ENCODE measurements at places on chromosomes 7 and 10.

- DNase-seq = no peak
Measured at GRCh38 chr10:100374200-100374655, 27.2 kb downstream of the SCD start.

DNA sequence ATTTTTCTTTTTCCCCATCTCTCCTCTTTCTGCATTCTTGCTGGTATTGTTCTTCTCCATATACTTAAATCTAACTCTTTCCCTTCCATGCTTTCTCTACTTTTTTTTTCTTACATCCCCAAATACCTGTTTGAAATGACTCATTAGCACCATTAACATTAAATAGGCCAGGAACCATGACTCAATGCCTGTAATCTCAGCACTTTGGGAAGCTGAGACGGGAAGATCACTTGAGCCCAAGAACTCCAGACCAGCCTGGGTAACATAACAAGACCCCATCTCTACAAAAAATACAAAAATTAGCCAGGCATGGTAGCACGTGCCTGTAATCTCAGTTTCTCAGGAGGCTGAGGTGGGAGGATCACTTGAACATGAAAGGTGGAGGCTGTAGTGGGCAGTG, 1026.8 kb downstream of the GATA3 start:
- no peak for DNase-seq

DNA sequence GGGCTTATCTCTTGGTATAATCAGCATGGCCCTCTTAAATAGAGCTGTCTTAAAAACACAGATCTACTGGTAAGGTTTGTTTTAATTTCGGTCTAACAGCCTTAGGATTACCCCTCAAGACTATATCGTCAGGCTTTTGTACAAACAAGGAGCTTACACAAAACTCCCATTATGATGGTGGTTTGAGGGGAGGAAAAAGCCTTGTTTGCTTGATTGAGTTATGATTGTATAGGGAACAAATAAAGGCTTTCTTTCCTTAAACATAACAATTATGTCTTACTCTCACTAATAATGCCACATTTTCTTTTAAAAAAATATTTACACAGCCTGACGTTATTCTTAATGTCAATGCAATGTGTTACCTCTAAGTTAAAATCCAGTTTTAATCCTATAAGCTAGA, 188.8 kb upstream of the TCF7L2 start:
- DNase-seq = no peak

- DNase-seq = no peak
Measured at GRCh38 chr10:57098146-57098545, 737.1 kb upstream of the ZWINT start.

DNA sequence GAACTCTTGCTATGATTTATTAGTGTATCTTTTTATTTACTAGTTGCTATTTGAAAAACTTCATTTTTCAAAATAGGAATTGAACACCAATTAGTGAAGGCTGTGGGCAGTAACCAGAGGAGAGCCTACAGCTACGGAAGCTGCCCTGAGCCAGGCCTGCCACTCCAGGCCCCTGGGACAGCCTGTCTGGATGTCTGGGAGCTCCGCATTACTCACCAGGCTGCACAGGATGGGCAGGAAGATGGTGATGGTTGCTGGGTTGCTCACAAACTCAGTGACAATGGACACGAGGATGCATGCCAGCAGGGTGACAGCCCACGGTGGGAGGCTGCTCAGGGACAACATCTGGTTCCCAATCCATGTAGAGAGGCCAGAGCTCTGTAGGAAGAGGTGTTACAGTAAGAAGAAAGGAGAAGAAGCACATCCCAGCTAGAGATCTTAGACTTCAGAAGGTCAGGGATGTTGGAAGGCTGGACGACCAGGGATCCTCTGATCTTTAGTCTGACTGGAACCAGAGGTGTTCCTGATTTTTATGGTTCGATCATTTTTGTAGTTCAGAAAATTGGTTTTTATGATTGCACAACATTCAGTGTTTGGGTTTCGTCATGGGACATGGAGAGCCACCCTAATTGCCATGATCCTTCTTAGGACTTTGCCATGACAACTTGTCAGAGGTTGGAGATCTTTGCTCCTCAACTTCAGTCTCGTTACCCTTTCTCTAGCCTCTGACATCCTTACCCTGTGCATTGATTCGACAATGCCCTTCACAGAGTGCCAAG, 23.2 kb downstream of the STMP1 start:
- DNase-seq = no peak

- no peak for DNase-seq
Measured at GRCh38 chr7:41559426-41559825, 143.5 kb downstream of the INHBA start.

DNA sequence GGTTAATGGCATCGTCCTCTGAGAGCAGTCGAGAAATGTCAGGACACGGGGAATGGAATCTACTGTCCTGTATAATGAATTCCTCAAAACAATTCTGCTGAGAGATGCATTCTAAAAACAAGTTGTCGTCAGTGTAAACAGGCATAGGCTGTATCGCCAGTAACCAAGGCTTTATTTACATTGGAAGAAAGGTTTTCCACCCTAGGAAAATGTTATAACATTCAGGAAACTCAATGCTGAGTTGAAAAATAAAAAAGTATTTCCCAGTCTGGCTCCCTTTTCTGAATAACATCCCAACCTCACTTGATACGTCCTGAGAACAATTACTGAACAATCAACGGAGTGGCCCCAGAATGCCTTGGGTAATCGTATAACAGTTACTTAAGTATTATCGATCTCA, 79.6 kb upstream of the UCN3 start:
- no peak for DNase-seq

GRCh38 chr10:75347186-75347585, 54.4 kb downstream of the ZNF503 start:
- no peak for DNase-seq

DNA sequence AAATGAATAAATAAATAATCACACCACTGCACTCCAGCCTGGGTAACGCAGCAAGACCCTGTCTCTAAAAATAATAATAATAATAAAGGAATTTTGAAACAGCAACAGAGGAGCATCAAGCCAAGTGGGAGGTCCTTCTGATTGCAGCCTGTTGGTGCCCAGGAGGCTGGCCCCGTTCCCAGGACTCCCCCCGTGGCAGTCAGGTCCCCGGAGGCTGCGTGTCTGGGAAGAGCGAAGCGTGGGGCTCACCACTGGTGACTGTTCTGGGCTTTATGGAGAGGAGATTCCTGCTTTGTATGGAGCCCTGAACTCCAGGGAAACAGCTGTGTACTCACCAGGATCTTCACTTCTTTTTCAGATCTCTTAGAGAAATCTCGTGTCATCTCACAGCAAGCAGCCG, 19.3 kb upstream of the MYH16 start:
- DNase-seq = no peak

DNA sequence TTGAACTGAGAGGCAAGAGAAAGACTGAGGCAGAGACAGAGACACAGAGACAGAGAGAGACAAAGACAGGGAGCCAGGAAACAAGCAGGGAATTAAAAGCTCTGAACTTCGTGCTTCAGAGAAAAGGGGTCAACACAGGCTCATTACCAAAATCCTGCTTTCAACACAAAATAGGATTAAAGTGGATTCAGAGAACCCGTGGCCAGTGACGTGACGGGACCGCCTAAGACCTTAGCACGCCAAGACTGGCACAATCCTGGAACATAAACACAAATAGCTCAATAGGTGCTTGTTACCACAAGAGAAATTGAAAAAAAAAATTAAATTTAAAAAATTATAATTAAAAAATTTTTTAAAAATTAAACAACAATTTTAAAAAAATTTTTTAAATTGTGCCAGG, 21.5 kb downstream of the ASB13 start:
- DNase-seq = no peak

- DNase-seq = no peak
Measured at GRCh38 chr7:80294346-80294745, 159.7 kb downstream of the GNAI1 start.

- DNase-seq = peak; percentile 80
Measured at GRCh38 chr7:29563590-29564495, at the start of gene PRR15. TSS of gene PRR15 (plus strand) at chr7:29563835. CDS start at chr7:29566330, 2,495 bp downstream.

GRCh38 chr10:117471344-117471874, 71.1 kb upstream of the EMX2 start:
- no peak for DNase-seq

GRCh38 chr7:96202102-96202501, 119.8 kb downstream of the SLC25A13 start:
- DNase-seq = no peak

GRCh38 chr10:50951365-50951764, 65.9 kb upstream of the A1CF start:
- DNase-seq = no peak

GRCh38 chr10:6406220-6407033, 173.6 kb downstream of the PRKCQ start:
- peak; percentile 39 for DNase-seq

DNA sequence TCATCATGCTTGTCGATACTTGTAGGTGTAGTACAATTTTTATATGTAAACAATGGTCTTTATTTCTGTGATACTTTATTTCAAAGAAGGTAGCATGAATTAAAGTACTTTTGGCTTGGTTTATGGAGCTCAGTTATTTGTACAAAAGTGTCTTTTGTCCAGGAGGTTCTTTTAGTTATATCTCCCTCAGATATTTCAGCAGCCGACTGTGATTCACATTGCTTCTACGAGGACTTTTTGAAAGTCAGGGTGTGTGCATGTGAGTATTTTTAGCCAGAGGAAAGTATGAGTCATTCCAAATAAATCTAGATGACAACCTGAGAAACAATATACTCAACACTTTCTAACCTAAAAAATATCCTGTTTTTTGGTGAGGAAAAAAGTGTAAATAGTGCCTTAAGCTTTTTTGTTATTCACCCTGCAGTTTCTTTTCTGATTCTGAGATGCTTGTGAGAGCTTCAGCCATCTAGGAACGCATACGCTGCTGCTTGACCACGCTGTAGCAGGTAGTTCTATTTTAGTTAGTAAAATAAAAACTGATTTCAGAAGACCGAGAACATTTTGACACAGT, 595 bp upstream of the SUN1 start:
- DNase-seq = no peak

- DNase-seq = no peak
Measured at GRCh38 chr10:85600744-85601081, 765.9 kb downstream of the GRID1 start.

GRCh38 chr7:93202594-93203250, 23.5 kb downstream of the HEPACAM2 start:
- DNase-seq = no peak

GRCh38 chr10:103706047-103706446, 149.3 kb downstream of the SH3PXD2A start:
- DNase-seq = no peak

- no peak for DNase-seq
Measured at GRCh38 chr10:45386657-45387056, 12.6 kb downstream of the ALOX5 start.

GRCh38 chr10:129958629-129959543, 5.2 kb downstream of the EBF3 start:
- no peak for DNase-seq

- no peak for DNase-seq
Measured at GRCh38 chr10:7492660-7493046, 81.8 kb upstream of the SFMBT2 start.

DNA sequence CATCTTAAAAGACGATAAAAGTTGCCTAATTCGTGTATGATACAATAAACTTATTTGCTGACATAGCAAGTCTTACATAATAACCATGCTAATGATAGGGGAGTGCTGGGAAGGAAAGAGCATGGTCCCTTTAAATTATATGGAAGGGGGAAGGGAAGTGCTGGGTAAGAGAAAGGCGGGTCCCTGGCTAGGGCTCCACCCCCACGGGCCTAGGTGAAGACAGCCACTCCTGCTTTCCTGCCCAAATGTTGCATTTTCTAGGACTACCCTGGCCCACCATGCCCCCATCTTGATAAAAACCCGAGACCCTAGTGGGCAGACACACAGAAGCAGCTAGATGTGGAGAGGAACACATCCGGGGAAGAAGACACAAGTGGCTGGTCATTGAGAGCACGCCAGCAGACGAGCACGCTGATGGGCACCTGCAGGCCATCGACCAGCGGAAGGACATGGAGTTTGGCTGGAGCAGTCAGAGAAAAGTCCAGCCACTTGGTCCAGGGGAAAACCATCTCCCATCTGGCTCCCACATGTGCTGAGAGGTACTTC, 328.7 kb downstream of the ARL4A start:
- no peak for DNase-seq

DNA sequence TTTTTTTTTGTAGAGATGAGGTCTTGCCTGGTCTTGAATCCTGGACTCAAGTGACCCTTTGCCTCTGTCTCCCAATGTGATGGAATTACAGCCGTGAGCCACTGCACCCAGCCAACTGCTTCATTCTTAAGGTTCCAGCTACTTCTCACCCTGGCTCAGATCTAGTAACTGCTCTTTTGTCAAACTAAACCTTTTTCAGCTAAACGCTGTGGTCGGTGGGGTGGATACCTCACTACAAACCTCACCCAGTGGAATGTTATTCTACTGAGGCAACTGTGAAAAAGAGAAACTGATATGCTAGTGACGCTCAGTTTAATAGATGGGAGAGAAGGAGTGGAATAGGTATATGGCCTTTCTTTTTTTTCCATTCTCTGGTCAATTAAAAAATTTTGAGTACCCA, 1.7 kb upstream of the MRLN start:
- no peak for DNase-seq

DNA sequence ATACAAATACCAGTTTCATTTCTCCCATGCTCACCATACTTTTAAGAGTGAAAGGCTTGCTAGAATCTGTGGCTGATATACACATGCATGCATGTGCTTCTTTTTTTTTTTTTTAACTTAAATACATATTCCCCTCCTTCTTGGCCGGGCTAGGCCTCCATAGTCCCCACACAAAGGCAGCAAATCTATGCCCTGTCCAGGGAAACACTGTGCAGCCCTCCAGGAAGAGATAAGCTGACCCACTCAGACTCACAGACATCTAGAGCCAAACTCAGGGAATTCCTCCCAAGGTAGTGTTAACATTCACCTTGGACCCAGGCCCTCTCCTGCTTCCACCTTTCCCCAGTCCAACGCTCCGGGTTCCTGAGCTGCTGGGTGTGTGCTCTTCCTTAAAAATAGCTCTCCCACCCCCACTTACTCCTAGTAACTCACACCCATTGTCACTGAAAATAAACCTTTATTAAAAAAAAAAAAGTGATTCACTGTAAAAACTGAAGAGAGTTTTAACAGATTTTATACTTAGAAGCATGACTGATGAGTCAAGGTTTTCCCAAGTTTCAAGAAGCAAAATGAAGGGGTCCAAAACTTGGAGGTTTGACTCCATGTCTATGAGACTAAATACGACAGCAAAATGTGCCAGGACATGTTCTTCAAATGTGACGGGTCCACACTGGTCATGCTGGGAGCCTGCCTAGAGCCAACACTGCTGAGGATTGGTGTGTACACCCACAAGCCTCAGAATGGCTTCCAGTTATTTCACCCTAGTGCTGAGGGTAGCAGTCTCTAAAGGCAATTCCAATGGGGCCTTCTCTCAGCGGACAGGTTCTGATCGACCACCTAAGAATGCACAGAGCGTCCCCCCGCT, 159.5 kb downstream of the GLI3 start:
- DNase-seq = no peak

- DNase-seq = no peak
Measured at GRCh38 chr7:155769701-155770100, 42.6 kb downstream of the SHH start.

DNA sequence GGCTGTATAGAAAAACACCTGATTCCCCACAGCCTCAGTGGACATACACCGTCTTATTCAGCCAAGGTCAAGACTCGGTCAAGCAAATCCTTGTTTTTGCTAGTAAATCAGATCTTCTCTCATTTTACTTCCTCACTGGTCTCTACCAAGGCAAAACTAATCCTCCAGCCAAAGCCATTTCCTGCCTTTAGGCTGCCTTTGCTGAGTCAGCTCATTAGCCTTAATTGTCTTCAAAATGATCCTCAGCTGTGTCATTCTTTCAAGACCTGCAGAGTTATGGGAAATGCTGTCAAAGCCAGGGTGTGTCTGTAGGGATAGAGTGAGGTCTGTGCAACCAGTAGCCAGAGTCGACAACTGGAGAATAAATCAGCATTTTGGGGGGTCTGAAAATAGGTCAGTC, 107.2 kb upstream of the FAM180A start:
- no peak for DNase-seq

- no peak for DNase-seq
Measured at GRCh38 chr10:74827045-74827441, 643 bp downstream of the KAT6B start.
